ENCODE measurements at places on chromosomes 6 and 20. TPM values are rescaled to one million over a fixed set of nuclear protein-coding genes. Genes with fewer than 3 reads are reported as not detected.

The IL20RA gene
- 0.16 TPM for total RNA-seq

- H3K27me3 ChIP-seq: no peaks in the 10 kb centered on the region
- DNase-seq: no peak
- no peaks in the 10 kb centered on the region for H3K36me3 ChIP-seq
- H3K27ac ChIP-seq: no peak overlapping the region
Observed at GRCh38 chr6:42424906-42425474, 26.7 kb downstream of the TRERF1 start.

DNA sequence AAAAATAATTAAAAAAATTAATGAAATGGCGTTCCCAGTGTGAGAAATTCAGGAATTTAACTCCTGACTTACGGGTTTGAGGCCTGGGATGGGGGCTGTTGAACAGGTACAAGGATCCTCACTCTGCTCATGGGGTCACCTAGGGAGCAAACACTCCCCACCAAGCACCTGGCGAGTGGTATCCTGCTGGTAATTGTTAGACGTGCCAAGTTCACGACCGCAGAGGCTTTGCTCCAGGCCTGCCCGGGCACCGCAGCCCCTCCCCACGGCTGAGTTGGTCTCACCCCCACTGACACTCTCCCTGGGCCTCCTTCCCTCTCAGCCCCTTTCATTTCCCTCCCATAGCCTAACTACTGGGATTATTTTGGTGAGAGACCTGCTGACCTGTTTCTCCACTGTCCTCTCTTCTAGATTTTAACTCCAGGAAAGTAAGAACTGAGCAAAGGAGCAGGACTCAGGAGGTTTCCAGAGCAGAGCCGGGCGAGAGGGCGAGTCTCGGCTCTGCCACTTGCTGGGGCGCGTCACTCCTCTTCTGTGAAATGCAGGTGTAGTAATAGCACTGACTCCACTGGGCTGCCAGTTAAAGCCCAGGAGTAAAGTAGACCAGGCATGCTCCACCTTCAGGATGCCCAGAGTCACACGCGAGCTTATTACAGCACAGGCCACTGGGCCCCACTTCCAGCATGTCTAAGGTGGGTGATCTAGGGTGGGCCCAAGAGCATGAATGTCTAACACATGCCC lies 22.8 kb downstream of the BMP7 start:
- no peaks in the 10 kb centered on the region for H3K36me3 ChIP-seq
- H3K27me3 ChIP-seq: no peaks in the 10 kb centered on the region
- no peak overlapping the region for H3K27ac ChIP-seq
- H3K4me1 ChIP-seq: no peaks in the 10 kb centered on the region
- no peak for DNase-seq

DNA sequence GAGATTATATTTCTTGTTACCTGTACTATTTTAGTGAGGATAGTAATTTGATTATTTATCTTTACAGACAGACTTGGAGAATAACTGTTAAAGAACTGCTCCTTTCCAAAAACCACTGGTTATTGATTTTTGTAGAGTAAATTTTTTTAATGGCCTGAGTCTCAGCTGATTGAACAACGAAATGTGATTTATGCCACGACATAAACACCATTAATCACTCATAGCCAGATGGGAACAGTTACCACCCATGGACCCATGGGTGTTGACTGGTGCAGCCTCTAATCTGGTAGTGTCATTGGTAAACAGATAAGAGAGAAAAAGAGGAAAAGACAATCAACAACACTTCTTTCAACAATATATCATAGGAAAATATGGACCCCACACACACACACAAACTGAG lies 101.4 kb upstream of the BEND6 start:
- H3K4me3 ChIP-seq: no peak overlapping the region
- no peak overlapping the region for H3K27ac ChIP-seq

DNA sequence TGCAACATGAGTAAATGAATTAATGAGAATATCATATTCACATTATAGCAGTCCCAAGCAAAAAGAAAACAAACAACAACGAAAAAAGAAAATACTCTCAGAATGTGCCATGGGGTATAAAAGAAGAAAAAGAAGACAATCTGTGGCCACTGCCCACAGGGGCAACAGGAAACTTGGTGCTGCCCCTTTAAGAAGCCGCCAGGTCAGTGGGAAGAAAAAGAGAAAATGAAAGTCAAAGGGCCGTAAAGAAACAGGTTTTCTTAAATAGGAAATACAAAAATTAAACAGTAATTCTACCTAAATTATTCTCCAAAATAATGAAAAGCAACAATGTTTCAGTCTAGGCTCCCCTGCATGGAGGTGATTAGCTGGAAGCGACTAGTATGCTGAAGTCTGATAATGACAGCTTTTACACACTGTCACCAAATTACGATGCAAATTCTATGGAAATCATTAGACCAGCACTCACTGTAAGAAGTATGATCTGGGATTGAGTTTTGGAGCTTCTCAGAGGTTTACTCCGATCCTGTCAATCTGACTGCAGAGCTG lies 23.6 kb downstream of the GMDS start:
- peaks cover 5% of the 10 kb centered on the region for H3K4me1 ChIP-seq
- H3K36me3 ChIP-seq: no peaks in the 10 kb centered on the region
- H3K4me3 ChIP-seq: peak overlapping the region; percentile 52
- no peaks in the 10 kb centered on the region for H3K27me3 ChIP-seq
- H3K27ac ChIP-seq: no peak overlapping the region

- peaks cover 7% of the 10 kb centered on the region for H3K4me1 ChIP-seq
- no peaks in the 10 kb centered on the region for H3K36me3 ChIP-seq
- no peak for DNase-seq
- no peak overlapping the region for H3K27ac ChIP-seq
Observed at GRCh38 chr6:156949376-156949775, 172.2 kb downstream of the ARID1B start.

- no peak overlapping the region for H3K27ac ChIP-seq
- H3K27me3 ChIP-seq: no peaks in the 10 kb centered on the region
- peak; percentile 89 for DNase-seq
- H3K4me3 ChIP-seq: no peak overlapping the region
Observed at GRCh38 chr6:143575440-143575839, 63.9 kb upstream of the FUCA2 start.

DNA sequence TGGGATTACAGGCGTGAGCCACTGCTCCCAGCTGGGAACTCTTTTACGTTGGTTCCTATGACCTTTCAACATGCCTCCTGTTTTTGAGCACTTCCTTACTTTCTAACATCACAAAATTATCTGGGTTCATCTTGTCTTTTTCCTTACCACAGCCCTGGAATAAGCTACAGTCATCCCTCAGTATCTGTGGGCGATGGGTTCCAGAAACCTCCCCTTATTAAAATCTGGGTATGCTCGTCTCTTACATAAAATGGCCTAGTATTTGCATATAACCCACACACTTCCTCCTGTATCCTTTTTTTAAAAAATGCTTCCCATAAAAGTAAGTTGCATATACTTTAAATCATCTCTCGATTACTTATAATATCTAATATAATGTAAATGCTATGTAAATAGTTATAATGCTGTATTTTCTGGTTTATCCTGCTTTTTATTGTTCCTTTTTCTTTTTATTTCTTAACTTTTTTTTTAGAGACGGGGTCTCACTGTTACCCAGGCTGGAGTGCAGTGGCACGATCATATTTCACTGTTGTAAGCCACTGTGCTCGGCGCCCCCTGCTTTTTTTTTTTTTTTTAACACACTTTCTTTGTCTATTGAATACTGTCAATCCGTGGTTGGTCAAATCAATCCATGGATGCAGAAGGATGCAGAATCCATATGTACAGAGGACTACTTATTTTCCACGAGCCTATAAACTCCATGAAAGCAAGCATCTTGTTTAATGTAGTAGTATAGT lies 9.2 kb downstream of the RPF2 start:
- no peaks in the 10 kb centered on the region for H3K27me3 ChIP-seq
- DNase-seq: no peak
- no peak overlapping the region for H3K4me3 ChIP-seq
- H3K27ac ChIP-seq: no peak overlapping the region

DNA sequence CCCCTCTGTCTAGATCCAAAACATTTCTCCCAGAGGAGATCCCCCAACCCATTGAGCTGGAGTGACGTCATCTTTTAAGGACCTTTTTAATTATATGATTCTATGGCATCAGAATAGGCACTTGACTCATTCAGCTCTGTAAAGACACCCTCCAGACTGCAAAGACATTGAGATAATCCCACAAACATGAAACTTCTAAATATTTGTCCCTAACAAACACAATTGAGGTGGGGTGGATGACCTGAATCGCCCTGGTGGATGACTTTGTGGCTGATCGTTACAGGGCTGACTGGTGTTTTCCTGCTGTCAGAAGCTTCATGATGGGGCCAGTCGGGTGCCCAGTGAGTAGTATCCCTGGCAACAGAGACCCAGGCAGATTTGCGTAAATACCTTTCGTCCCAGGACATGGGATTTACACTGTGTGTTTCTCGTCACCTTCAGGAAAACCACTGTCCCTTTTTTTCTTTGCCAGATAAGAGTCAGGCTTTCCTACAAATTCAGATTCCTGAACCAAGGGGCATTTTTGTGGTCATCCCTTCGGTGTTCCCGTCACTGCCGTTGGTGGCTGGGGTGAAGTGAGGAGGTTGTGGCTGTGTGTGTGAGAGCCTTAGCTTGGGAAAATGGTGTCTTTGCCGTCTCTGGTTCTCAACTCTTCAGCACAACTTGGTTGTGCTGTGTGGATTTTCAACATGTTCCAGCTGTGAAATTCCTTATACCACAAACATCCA lies 5.3 kb upstream of the PCK1 start:
- H3K27me3 ChIP-seq: no peaks in the 10 kb centered on the region
- peaks cover 7% of the 10 kb centered on the region for H3K4me1 ChIP-seq
- H3K27ac ChIP-seq: no peak overlapping the region
